ENCODE measurements at places on chromosomes 11 and 22.

DNA sequence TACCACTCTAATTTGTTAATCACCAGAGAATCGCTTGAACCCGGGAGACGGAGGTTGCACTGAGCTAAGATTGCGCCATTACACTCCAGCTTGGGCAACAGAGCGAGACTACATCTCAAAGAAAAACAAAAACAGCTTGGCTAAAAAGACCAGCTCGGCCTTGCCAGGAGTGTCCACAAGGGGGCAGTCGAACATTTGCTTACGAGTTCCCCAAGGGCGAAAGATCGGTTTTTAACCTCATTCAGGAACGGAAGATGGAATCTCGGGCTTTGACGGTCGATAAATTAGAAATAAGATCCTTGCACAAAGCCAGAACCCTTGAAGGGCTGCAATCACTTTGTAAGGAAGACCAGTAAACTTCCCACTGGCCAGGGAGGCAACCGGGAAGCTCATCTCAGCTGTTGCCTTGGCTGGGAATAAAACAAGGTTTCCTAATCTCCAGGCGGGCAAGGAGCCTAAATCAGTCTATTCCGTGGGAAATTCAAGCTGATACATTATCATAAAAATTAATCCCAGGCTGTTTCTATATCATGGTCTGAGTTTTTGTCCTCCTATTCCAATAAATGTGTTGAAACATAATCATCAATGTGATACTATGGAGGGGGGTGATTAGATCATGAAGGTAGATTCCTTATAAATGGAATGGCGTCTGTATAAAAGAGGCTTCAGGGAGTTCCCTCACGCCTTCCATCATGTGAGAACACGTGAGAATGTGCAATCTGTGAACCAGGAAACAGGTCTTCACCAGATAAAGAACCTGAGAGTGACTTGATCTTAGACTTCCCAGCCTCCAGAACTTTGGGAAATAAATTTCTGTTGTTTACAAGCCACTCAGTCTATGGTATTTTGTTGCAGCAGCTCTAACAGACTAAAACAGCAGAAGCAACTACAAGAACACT is 14.9 kb upstream of the SLC29A2 start:
- peak; percentile 84 for DNase-seq

- DNase-seq: no peak
Measured at GRCh38 chr11:118060869-118061268, 16.0 kb upstream of the TMPRSS4 start.

- DNase-seq: no peak
Measured at GRCh38 chr22:19358195-19358594, 66.7 kb upstream of the CLTCL1 start.

DNA sequence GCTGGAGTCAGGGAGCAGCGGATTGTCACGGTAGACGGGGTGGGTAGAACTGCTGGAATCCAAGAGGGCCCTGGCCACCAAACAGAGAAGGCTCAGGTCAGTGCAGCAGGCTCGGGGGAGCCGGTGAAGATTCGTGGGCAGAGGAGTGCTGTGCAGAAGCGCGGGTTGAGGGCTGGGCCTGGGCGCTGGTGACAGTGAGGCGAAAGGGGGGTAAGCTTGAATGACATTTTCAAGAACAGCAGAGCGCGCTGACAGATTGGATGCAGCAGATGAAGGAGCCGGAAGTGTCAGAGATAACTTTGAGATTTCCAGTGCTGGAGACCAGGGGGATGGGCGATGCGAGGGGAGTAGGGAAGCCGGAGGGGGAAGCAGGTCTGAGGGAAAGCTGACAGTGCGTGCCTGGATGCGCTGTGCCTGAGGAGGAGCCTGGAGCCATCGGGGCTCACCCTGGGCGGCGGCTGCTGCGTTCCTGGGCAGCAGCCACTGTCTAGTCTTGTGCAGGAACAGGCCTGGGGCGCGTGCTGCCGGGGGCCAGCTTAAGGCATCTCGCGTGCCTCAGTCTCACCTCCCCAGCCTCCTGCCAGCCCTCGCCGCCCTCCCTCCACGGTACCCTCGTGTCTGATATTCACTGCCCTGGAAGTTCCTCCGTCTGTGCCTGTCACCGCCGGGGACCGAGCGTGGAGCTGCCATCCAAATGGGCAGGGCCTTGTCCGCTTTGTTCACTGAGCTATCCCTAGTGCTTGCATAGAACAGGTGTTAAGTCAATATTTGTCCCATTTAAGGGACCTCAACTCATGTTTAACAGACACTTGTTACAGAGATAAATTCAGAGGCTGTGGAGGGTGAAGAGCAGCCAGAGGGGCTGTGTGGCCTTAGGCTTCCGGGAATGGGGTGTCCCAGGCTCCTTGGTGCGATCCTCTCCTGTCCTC is 5.2 kb downstream of the GRIK4 start:
- no peak for DNase-seq

GRCh38 chr11:72430741-72431570 is 3.4 kb downstream of the CLPB start:
- DNase-seq: peak; percentile 16

DNA sequence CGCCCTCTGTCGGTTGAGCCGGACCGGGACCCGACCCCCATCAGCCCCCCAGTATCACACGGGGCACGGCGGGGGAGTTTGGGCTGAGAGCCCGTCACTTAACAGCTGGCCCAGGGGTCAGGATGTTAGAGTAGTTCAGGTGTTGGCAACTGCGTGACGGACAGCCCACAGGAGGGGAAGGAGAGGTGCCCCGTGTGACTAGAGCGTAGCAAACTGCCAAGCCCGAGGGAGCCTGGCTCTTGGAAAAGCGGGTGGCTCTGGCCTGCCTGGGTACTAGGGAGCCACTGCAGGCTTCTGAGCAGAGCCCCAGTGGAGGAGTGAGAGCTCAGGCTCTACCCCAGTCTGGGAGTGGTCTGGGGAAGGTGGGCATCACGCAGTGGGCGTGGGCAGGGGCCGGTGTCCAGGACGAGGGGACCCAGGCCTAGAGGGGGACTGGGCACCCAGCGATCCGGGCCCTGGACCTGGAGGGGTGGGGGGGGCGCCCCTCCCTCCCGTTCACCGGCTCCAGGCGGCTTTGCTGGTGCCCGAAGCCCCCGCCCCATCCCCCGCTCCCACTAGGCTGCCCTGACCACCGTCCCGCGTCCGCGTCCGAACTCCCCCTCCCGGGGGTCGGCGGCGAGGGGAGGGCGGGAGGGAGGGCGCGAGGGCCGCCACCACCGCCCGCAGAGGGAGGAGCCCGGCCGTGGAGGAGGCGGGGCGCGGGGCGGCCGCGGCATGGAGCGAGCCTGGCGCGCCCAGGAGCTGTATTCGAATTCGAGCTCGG is 24.4 kb downstream of the SHANK3 start:
- DNase-seq: no peak

DNA sequence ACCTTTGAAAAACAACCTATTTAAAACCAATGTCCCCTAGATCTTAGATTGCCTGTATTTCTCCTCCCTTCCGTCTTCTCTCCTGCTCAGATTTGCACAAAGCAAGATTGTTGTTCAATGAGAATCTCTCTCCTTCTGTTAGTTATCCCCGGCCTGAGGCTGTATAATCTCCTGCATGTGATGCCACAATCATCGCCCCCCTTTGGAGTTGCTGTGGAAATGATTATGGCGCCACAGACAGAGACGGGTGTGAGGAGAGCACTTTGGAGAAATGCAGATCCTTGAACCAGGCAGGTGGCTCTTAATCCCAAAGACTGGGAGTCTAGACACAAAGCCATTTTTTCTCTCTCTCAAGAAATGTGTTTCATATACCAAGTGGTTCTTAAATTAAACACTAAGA is 941.3 kb downstream of the OPCML start:
- DNase-seq: no peak

DNA sequence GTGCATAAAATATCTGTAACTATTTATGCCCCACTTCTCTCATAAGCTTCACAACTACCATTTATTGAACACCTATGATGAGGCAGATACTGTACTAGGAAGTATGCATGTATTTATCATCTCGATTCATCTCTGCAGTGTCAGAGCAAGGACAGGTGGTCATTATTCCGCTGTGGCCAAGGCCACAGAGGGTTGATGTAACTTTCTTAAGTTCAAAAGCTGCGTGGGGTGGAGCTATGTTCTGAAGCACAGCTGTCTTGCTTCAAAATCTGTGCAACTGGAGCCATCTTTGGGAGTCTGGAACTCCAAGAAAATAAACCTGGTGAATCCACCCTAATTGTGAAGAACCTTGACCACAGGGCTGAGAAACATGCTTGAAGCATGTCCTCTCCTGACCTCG is 60.2 kb upstream of the HMGXB4 start:
- DNase-seq: no peak

GRCh38 chr11:69852056-69852455 is 32.8 kb upstream of the FGF3 start:
- DNase-seq: no peak

- DNase-seq: no peak
Measured at GRCh38 chr22:42990131-42990838, 24.7 kb downstream of the PACSIN2 start.

DNA sequence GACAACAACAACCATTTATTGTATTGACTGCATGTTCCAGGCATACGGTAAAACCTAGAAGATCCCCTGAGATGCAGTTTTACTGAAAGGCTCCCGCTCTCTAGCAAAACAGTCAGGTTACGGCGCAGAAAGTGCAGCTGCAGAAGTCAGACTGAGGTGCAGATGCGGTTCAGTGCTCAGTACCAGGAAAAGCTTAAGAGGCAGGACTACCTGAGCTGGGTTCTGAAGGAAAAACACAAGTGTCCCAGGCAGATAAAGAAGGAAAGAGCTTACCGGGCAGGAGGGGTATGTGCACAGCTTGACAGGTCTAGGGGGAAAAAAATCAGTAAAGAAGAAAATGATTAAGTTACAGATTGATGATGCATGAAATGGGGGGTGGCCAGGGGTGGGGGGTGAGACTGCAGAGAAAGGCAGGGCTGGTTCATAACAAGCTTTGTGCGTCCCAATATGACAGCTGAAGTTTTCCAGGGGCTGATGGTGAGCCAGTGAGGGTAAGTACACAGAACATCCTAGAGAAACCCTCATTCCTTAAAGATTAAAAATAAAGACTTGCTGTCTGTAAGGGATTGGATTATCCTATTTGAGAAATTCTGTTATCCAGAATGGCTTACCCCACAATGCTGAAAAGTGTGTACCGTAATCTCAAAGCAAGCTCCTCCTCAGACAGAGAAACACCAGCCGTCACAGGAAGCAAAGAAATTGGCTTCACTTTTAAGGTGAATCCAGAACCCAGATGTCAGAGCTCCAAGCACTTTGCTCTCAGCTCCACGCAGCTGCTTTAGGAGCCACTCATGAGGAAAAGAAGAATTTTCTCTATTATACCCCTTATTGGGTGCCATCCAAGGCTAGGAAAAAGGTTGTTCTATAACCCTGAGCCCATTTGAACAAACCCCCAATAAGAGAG is 11.9 kb downstream of the LARGE1 start:
- no peak for DNase-seq

DNA sequence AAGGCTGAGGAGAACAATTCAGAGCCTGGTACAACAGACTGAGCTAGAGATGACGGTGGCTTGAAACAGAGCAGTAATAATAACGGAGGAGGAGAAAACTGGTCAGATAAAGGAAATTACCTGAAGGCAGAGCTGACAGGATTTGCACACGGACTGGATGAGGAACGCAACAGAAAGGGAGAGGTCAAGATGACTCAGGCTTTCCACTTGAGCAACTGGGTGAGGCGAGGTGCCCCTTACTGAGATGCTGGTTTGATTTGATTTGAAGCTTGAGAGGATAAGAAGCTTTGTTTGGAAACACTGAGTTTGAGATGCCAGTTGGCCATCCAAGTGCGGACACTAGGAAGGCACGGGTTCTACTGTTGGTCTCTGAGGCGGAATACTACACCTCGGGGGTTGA is 35.4 kb upstream of the NRIP3 start:
- no peak for DNase-seq

GRCh38 chr11:108859510-108859909 is 194.6 kb downstream of the DDX10 start:
- no peak for DNase-seq

- no peak for DNase-seq
Measured at GRCh38 chr11:74754507-74755252, 6.0 kb downstream of the RNF169 start.

DNA sequence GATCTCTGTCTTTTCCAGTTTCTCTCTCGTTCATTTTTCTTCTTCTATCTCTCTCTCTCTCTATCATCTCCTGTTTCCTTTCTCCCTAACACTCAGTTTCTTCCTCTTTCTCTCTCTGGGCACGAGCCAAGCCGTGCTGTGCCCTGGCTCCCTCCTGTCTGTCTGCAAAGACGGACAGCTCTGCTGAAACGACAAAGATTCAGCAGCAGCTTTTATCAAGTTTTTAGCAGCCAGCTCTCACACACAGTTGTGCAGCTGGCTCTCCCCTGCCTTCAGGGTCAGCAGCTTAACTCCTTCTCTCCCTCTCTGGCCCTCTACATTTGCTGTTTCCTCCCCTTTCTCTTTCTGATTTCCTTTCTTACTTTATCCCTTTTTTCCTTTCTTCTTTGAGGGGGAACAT is 352.0 kb upstream of the MPPED2 start:
- DNase-seq: no peak

DNA sequence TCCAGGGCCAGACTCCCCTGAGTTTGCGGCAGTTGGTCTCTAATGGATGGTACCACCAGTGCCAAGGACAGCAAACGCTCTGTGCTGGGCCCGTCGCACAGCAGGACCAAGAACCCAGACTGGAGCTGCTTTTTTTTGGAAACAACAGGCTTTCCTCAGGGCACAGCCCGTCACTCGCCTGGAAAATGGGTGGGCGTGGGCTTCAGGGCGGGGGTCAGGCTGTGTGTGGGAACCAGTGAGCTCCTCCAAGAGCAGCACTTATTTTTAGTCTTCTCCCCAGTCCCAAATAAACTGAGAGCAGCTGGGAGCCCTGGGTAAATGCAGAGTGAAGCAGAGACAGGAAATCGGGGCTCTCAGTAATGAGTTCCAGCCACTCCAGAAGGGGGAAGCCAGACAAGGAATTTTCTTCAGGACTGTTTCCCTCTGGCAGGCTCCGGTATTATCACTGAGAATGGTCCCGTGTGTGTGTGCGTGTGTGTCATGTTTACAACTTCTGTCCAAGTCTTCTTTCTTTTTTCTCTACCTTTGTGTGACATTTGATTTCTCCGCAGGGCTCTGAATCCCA is 63.0 kb downstream of the PPFIBP2 start:
- DNase-seq: no peak

DNA sequence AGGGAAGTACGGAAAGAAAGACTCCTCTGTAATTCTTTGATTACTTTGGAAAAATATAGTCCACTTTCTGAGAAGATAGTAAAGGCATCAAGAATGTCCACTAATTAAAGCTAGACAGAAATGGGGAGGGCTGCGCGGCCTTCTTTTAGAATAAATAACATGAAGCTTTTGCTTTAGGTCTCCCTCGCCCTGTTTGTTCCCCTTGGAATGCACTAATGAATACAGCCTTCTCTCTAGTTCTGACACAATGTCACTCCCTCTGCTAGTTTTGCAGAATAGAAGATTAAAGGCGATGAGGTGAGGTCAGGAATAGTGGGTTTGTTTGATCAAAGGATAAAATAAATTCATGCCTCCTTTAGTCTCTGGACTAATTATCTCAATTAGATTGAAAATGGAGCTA is 543.9 kb downstream of the OPCML start:
- DNase-seq: no peak

- DNase-seq: no peak
Measured at GRCh38 chr22:39727541-39727940, 157.0 kb downstream of the CACNA1I start.

All from CD4-positive, alpha-beta T cell (primary cell).